ENCODE measurements at places on chromosomes 4 and X. TPM values are rescaled to one million over a fixed set of nuclear protein-coding genes. Genes with fewer than 3 reads are reported as not detected.

DNA sequence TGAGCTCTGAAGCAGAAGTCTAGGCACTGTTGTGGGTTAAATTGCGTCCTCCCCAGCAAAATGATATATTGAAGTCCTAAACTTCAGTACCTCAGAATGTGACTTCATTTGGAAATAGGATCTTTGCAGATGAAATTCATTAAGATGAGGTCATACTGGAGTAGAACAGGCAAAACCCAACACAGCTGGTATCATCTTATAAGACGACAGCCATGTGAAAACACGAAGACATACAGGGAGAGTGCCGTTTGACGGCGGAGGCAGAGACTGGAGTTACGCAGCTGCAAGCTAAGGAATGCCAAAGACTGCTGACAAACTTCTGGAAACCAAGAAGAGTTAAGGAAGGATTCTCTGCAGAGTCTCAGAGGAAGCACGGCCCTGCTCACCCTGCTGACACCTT lies 241.5 kb downstream of the MAML3 start:
- no peak for DNase-seq

DNA sequence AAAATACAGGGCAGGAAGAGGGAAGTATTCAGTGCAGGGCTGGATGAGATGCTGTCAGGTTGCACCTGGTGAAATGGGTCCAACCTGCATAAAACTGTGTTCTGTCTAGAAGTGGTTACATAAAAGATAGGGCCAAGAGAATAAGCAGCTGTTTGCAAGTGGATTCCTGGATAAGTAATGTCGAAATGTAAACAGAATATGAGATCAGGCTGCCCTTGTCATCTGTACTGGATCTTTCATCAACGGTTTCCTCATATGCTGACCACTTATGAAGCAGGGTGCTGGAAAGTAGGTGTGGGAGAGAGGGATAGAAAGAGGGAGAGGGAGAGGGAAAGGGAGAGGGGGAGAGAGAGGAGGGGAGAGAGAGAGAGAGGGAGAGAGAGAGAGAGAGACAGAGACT lies 349.8 kb upstream of the CPEB2 start:
- DNase-seq, result no peak

- no peak for DNase-seq
These were observed 272.8 kb upstream of the GATB start for GRCh38 chr4:152033621-152034020.

- DNase-seq, result peak; percentile 50
These were observed 504 bp upstream of the RBM3 start for GRCh38 chrX:48573690-48574269.

DNA sequence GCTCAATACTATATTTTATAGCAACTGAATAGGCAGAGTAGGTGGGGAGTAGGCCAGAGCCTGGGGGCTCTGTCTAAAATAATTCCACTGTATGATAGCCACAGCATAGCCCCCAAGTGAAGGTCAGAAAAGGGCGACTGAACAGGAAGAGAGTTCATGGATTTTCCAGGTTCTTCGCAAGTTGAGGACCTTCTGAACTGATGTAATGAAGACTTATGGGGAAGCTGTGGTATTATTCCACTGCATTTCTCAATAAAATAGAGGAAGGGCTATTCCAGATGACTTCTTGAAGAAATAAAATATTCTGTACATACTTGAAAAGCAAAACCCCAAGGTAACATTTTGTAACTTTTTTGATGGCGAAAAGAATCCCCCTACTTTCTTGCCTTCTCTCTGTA lies 231.4 kb upstream of the GPC4 start:
- DNase-seq, result no peak

DNA sequence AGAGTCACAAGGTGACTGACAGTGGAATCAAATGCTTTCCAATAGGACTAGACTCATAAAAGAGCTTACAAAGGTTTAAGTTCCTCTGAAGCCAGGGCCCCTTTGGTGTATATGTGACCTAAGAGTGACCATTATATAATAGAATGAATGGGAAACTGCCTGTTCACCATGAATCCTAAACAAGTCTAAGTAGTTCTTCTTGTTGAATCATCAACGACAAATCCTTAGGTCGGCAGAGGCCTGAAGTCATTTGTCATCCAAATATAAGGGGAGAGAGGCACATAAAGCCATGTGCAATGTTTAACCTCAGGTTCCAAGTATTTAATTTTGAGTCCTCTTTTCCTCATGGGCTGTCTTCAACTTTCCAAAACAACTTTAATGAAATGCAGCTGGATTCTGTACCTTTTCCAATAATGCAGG lies 122.4 kb downstream of the RASL11B start:
- DNase-seq, result no peak

GRCh38 chrX:97326456-97326855 lies 442.7 kb downstream of the RPA4 start:
- no peak for DNase-seq

DNA sequence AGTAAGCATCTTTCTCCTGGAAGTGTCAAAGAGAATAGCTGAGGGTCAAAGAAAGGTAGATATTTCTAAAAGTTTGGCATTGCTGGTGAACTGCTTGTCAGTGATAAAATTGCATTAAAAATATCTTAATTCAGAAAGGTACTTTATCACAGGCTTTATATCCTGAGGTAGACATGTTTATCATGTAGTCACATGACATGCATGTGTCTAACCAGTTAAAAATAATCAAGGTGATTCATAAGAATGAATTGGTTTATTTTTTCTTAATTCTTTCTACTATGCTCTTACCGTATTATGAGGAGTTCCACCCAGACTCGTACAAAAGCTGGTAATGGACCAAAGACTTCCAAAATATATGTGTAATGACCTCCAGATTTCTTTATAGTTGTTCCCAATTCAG lies 6.1 kb downstream of the SLC7A11 start:
- no peak for DNase-seq

DNA sequence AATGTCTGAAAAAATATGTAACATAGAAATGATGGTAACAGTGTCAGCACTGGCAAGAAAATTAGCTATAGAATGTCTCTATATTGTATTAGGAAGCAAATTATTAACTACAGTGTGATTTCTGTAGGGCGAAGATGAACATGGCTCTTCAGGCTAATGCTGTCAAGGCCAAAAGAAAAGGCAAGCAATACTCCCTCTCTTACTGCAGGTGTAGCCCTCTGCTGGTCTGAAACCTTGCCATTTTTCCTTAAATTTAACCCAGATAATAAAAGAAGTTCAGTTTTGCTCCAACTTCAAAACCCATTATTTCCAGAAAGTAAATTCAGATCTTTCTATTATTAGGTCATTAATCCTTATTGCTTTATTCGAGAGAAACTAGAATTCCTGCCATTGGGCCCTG lies 215.9 kb downstream of the LRBA start:
- DNase-seq, result no peak

DNA sequence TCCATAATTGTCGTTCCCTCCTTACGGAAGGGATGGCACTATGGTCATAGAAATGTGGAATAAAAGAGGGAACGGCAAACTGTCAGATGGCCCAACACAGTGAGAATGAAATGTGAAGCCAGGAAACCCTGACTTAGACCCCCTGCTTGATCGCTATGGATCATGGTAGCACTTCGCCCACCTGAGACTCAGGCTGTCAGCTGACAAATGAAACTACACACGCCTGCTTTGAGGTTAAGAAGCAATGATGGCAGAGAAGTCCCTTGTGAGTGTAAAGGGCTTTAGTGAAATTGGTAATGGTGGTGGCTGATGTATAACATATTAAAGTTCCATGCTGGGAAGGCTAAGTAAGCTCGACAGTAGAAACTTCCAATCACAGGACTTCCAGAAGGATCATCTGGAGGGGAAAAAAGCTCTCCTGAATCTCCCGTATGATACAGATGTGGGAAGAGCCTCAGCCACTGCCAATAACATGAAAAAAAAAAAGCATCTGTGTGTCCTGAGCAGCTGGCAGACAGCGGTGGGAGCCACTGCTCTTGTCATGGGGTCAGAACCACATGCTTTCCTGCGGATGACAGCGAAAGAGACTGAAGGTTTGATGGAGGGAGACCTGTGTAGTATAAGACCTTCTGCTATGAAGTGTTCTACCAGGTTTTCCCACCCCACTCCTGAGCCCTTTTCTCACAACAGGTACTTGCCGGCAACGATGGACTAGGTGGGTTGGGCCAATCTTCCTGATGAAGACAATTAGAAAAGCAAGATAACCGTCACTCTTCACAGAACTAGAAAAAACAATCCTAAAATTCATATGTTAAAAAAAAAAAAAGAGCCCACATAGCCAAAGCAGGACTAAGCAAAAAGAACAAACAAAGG lies 107.6 kb downstream of the AFAP1 start:
- no peak for DNase-seq

- no peak for DNase-seq
These were observed 89.7 kb downstream of the SYTL5 start for GRCh38 chrX:38095971-38096529.

- no peak for DNase-seq
These were observed 789.1 kb downstream of the PCDH18 start for GRCh38 chr4:136743238-136743637.

GRCh38 chrX:82141942-82142341 lies 940.0 kb downstream of the SH3BGRL start:
- no peak for DNase-seq

GRCh38 chr4:13174001-13174400 lies 310.1 kb downstream of the RAB28 start:
- DNase-seq, result peak; percentile 72

GRCh38 chr4:172927096-172927814 lies 241.4 kb upstream of the GALNT7 start:
- no peak for DNase-seq

- no peak for DNase-seq
These were observed 3.3 kb downstream of the HTT start for GRCh38 chr4:3077796-3078195.

- no peak for DNase-seq
These were observed 832.1 kb upstream of the INTU start for GRCh38 chr4:126800575-126801141.

GRCh38 chr4:172947594-172947993 lies 221.0 kb upstream of the GALNT7 start:
- no peak for DNase-seq

DNA sequence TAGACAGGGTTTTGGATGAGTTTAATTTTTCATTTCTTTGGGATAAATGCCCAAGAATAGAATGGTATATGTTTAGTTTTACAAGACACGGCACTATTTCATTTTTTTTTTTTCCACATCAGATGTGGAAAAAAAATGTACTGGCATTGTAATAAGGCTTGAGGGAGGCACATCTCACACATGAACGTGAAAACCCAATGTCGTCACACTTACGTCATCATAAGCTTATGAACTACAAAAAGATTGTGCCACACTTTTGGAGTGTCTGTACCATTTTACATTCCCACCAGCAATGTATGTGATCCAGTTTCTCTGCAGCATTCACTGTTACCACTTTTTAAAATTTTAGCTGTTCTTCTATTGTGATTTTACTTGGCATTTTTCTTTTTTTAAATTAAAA lies 74.2 kb downstream of the TAF1 start:
- no peak for DNase-seq

GRCh38 chrX:14504960-14505538 lies 24.3 kb upstream of the GLRA2 start:
- no peak for DNase-seq

DNA sequence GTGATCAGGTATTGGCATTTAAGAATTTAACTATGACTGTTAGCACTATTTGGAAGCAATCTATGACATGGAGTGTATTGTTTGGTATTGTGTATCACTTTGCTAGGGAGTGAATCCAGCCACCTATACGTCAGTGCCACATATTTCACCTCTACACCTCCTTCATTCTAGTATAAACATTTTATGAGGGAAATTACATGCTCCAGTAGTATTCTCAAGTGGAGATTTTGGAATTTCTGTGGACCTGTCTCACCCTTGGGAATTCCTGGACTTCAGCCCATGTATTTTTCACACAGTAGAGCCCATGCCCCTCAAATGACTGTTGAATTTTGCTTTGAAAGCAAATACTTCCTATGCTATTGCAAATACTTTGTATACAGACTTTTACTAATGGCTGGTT lies 11.3 kb downstream of the BST1 start:
- no peak for DNase-seq

- no peak for DNase-seq
These were observed 40.4 kb downstream of the CCDC158 start for GRCh38 chr4:76380561-76380960.

GRCh38 chr4:152304220-152304619 lies 231.7 kb downstream of the FBXW7 start:
- no peak for DNase-seq

GRCh38 chr4:182971702-182972101 lies 54.5 kb upstream of the DCTD start:
- DNase-seq, result no peak

- no peak for DNase-seq
These were observed 6.8 kb downstream of the ASB5 start for GRCh38 chr4:176262243-176262642.

GRCh38 chr4:149293046-149293649 lies 522.5 kb downstream of the IQCM start:
- DNase-seq, result no peak

DNA sequence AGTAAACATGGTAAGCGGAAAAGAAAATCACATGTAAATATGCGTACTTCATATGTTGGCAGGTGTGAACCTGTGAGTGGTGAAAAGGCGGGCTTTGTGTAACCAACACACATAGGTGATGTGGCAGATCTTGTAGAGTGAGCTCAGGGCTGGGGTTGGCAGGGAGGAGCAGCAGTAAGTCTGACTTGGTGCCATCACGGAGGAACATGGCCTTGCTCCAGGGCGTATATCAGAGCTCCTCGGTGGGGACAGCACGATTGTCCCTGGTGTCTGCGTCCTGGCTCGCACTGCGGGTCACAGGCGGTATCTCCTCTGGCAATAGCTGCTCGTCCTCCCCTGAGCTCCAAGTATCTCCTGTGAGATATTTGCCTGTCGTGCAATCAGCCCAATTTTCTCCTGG lies 733.6 kb downstream of the TRIML1 start:
- DNase-seq, result no peak

DNA sequence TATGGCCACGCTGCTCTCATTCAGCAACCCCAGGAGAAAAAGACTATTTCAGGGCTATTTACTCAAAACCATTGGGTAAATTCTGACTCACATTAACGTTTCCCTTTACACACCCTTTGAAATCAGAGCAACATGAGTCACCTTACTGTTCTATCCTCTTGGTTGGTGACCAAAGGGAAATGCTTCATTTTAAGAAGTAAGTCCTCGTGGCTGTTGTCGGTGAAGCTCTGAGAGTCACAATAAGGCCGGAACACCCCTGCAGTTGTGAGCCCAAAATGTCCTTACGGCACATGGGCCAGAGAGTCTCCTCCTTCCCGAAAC lies 56.3 kb upstream of the SPRY1 start:
- DNase-seq, result no peak

The AR gene
- 18.2 TPM for total RNA-seq

The SLC25A31 gene
- total RNA-seq, result not detected

The HTN1 gene
- not detected for total RNA-seq

The MAGEA12 gene
- total RNA-seq, result not detected

The HTR2C gene
- total RNA-seq, result not detected

The BTK gene
- 1.8 TPM for total RNA-seq

The IL2RG gene
- total RNA-seq, result 0.89 TPM

The FRMD7 gene
- total RNA-seq, result not detected

The LRIT3 gene
- not detected for total RNA-seq

The PWWP3B gene
- 9.2 TPM for total RNA-seq

The MAGEC1 gene
- total RNA-seq, result not detected

The ARHGAP36 gene
- total RNA-seq, result not detected

The STOX2 gene
- 8.5 TPM for total RNA-seq

The PAGE1 gene
- not detected for total RNA-seq

The PNMA6F gene
- not detected for total RNA-seq

The QDPR gene
- total RNA-seq, result 51.0 TPM

The SEPTIN6 gene
- total RNA-seq, result 6.6 TPM
